ENCODE measurements at places on chromosomes 16 and 17. TPM values are rescaled to one million over a fixed set of nuclear protein-coding genes. Genes with fewer than 3 reads are reported as not detected.

FBXO39 gene
- not detected for total RNA-seq

CES4A gene
- total RNA-seq = 9.2 TPM

HEATR9 gene
- not detected for total RNA-seq

NDE1 gene
- total RNA-seq = 10.6 TPM

PIK3R5 gene
- total RNA-seq = 1.4 TPM

ZG16 gene
- not detected for total RNA-seq

SEPTIN1 gene
- total RNA-seq = 1.2 TPM

MMP2 gene
- 15.0 TPM for total RNA-seq

TMEM204 gene
- 3.2 TPM for total RNA-seq

KRT9 gene
- total RNA-seq = not detected

PIRT gene
- total RNA-seq = 5.3 TPM

DLX3 gene
- total RNA-seq = not detected

PTX4 gene
- total RNA-seq = 0.23 TPM

PER1 gene
- 9.0 TPM for total RNA-seq

JPH3 gene
- total RNA-seq = 45.9 TPM

CES3 gene
- total RNA-seq = under 0.01 TPM

C16orf46 gene
- total RNA-seq = 10.1 TPM

NPIPB9 gene
- 4.6 TPM for total RNA-seq

MYO15A gene
- 2.5 TPM for total RNA-seq

FOXN1 gene
- total RNA-seq = not detected

METTL26 gene
- total RNA-seq = 30.7 TPM

KCNJ16 gene
- 53.1 TPM for total RNA-seq

EFCAB3 gene
- total RNA-seq = not detected

SPATA22 gene
- total RNA-seq = 2.8 TPM

ERCC4 gene
- total RNA-seq = 13.8 TPM

PDE6G gene
- not detected for total RNA-seq

PRAC1 gene
- total RNA-seq = not detected

CIBAR2 gene
- total RNA-seq = 4.8 TPM

SYT17 gene
- total RNA-seq = 32.5 TPM

PDILT gene
- not detected for total RNA-seq

CTCF gene
- total RNA-seq = 53.7 TPM

TP53TG3 gene
- not detected for total RNA-seq

All from diencephalon (tissue), 1 donor.